WTC11 (cell line): ENCODE measurements at places on chromosomes 13 and 19. TPM values are rescaled to one million over a fixed set of nuclear protein-coding genes. Genes with fewer than 3 reads are reported as not detected.

- H3K27me3 ChIP-seq = peaks cover 8% of the 10 kb centered on the region
- no peak for DNase-seq
- no peaks in the 10 kb centered on the region for H3K4me1 ChIP-seq
- no peak overlapping the region for H3K4me3 ChIP-seq
- no peak overlapping the region for H3K27ac ChIP-seq
Measured at GRCh38 chr13:113735194-113735593, 23.8 kb upstream of the TMEM255B start.

GRCh38 chr19:57441979-57442752, 7.0 kb downstream of the ZNF749 start:
- DNase-seq = no peak
- no peaks in the 10 kb centered on the region for H3K4me1 ChIP-seq
- H3K27ac ChIP-seq = no peak overlapping the region
- H3K27me3 ChIP-seq = no peaks in the 10 kb centered on the region

GRCh38 chr13:48403151-48403631, 9.7 kb downstream of the LPAR6 start:
- H3K27ac ChIP-seq = no peak overlapping the region
- H3K36me3 ChIP-seq = no peaks in the 10 kb centered on the region
- H3K4me3 ChIP-seq = no peak overlapping the region
- DNase-seq = no peak
- peaks cover 3% of the 10 kb centered on the region; the same call in 1 of the 2 replicates for H3K4me1 ChIP-seq

GRCh38 chr19:623175-623916, 10.0 kb downstream of the POLRMT start:
- peaks cover 23% of the 10 kb centered on the region for H3K36me3 ChIP-seq
- no peak overlapping the region for H3K27ac ChIP-seq
- H3K4me1 ChIP-seq = no peaks in the 10 kb centered on the region; the same call in 1 of the 2 replicates
- H3K27me3 ChIP-seq = no peaks in the 10 kb centered on the region

DNA sequence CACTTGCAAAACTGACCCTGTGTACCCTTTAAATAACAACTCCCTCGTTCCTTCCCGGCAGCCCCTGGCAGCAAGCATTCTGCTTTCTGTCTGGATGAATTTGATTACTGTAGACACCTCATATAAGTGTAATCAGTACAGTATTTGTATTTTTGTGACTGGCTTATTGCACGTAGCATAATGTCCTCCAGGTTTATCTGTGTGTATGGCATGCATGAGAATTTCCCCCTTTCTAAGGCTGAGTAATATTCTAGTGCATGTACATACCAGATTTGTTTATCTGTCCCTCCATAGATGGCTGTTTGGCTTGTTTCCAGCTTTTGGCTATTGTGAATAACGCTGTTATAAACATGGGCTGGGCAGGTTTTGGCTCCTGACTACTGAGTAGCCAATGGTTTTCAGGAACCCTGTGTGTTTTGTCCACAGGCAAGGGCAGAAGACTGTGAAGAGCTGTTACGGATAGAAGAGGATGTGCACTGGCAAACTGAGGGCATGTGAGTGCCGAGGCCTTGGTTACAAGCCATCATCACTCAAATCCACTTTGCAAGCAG, 98.0 kb downstream of the ESD start:
- no peaks in the 10 kb centered on the region for H3K4me1 ChIP-seq
- no peaks in the 10 kb centered on the region for H3K27me3 ChIP-seq
- DNase-seq = no peak

DNA sequence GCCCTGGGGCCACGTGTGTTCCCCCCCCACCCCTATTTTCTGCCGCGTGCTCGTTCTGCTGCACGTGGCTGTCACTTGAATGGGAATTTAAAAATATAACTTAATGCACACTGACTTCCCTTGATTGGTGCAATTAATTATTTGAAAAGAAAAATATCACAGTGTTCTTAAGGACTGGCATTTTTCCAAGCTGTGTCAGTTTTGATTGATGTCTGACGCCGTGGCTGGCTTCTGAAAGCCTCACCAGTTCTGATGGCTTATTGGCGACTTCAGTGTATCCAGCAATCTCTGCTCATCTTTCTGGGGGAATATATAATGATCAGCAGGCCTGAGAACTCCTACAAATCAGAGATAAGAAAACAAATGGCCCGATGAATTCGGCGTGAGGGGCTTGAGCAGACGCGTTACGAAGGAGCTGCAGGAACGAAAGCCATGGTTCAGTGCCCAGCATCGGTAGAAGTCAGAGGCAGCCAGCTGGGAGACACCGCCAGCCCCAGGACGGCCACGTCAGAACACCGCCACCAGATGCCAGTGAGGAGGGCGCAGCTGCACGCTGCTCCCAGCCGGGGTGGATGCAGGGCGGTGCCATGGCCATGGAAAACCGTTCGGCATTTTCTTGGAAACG, 111.2 kb downstream of the KDM4B start:
- H3K4me1 ChIP-seq = no peaks in the 10 kb centered on the region
- no peak for DNase-seq
- no peak overlapping the region for H3K27ac ChIP-seq
- no peak overlapping the region for H3K4me3 ChIP-seq
- peaks cover 22% of the 10 kb centered on the region for H3K36me3 ChIP-seq

The CRX gene
- total RNA-seq = 0.17 to 0.53 TPM (median 0.25 TPM) in 3 replicates

The AZU1 gene
- total RNA-seq = 1.2 to 3.3 TPM (median 2.5 TPM) in 3 replicates

The PNKP gene
- 133 to 146 TPM (median 142 TPM) in 3 replicates for total RNA-seq

The IZUMO4 gene
- 0.73 to 1.9 TPM (median 1.8 TPM) in 3 replicates for total RNA-seq

The EPS8L1 gene
- 38.9 to 43.8 TPM (median 42.8 TPM) in 3 replicates for total RNA-seq

The IRGC gene
- total RNA-seq = not detected in 3 replicates
